ENCODE measurements at places on chromosomes 1 and 21. TPM values are rescaled to one million over a fixed set of nuclear protein-coding genes. Genes with fewer than 3 reads are reported as not detected.
A peak's percentile ranks its signal among the peaks of the same experiment; 100 is the strongest.

Gene LINGO4
- not detected for total RNA-seq

Gene KPRP
- not detected for total RNA-seq

Gene LIPI
- total RNA-seq: not detected

Gene GJA9
- not detected for total RNA-seq

DNA sequence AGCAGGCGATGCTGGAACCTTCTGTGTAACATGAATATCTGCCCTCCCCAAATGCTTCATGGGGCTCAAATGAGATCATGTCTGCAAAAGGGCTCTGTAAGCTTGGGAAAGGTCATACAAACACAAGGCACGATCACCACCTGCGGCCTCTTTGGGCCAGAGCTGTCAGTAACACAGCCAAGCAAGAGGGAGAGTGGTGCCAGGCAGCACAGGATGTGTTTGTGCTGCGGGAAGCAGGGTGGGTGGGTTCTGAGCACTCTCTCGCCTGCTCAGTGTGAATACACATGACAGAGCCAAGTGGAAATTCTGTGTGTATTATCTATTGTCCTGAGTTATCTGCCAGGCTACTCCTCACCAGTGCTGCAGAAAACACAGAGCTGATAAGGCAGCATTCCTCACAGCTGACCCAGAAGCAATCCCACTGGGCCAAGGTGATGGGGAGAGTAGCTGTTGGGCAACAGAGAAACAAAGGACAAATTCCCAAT lies 101.2 kb downstream of the LAMC2 start:
- H3K4me1 ChIP-seq: peaks cover 18% of the 10 kb centered on the region
- peaks cover 10% of the 10 kb centered on the region for H3K27me3 ChIP-seq
- no peaks in the 10 kb centered on the region for H3K36me3 ChIP-seq
- no peak overlapping the region for H3K4me3 ChIP-seq
- peak overlapping the region; percentile 89 for H3K27ac ChIP-seq

DNA sequence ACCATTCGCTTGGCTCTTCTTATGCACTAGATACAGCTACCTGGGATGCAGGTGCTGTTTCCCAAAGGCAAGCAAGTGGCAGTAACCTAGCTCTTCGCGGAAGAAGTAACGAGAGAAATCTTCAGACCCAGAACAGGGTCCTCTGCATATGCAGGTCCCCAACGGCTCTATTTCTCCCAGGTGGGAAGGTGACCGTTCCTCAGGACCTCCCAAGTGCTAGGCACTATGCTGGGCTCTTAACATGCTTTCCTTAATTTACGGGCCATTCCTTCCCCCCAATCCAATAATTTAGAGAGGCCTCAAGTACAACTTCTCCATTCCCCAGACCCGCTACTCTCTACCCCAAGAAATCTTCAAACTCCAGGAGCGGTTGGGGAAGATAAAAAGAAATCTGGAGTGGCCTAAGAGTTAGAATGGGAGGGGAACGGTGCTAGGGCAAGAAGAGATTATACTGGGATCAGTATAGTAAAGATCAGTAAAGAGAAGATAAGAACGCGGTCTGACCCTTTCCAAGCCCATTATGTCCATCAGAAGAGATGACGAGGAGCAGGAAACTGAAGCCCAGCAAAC lies 410 bp downstream of the TXNDC12 start:
- H3K27ac ChIP-seq: peak overlapping the region; percentile 96
- peaks cover 21% of the 10 kb centered on the region for H3K36me3 ChIP-seq
- H3K4me3 ChIP-seq: peak overlapping the region; percentile 97
- DNase-seq: peak; percentile 56

DNA sequence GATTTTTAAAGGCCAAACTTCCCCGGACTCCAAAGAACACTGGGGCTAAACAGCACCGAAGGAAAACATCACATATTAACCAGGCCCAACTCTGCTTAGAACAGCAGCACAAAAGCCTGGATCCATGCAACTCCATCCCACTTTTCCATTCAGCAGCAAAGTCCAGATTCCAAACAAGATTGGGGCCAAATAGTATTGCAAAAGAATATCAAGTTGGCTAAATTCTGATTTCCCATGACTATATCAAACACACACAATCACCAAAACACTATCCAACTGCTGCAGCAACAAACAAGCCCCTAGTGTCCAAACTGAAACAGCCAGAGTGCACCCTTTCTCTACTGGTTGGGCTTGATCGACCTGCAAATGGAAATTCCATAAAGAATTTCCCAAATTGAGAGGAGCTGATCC lies 19.4 kb upstream of the TMEM125 start:
- no peaks in the 10 kb centered on the region for H3K36me3 ChIP-seq
- H3K4me3 ChIP-seq: no peak overlapping the region
- no peak for DNase-seq
- no peaks in the 10 kb centered on the region for H3K4me1 ChIP-seq
- no peak overlapping the region for H3K27ac ChIP-seq

DNA sequence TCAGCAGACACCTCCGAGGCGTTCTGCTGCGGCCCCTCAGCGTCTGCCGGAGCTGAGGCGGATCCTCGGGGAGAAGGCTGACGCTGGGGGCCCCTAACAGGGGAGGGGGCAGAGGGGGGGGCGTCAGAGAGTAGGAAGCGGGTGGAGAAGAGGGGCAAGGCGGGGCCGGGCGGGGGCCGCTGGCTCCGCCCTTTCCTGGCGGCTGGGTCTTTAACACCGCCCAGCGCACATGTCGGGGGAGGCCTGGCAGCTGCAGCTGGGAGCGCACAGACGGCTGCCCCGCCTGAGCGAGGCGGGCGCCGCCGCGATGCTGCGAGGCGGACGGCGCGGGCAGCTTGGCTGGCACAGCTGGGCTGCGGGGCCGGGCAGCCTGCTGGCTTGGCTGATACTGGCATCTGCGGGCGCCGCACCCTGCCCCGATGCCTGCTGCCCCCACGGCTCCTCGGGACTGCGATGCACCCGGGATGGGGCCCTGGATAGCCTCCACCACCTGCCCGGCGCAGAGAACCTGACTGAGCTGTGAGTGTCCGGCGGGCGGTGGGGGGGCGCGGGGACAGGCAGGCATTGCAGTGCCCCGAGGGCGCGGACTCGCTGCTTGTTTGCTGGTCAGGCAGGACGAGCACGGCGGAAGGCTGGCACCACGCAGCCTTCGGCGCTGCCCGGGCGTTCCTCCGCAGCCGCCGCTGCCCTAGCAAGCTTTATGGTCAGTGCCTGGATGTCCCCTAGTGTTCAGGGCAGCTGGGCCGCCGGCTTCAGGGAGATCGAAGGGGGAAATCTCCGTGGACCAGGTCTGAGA lies at the start of gene NTRK1:
Gene NTRK1, plus strand, starts transcription at position 238 of the 796 bp plus-strand sequence. Its CDS starts 70 bp downstream, at position 308.
- no peak within 1 kb of the TSS for H3K27ac ChIP-seq
- DNase-seq: peak; percentile 81
- peaks cover 19% of the 10 kb centered on the region for H3K4me1 ChIP-seq
- H3K27me3 ChIP-seq: peaks cover 91% of the 10 kb centered on the region
- no peaks in the 10 kb centered on the region for H3K36me3 ChIP-seq

- no peak for DNase-seq
- H3K36me3 ChIP-seq: no peaks in the 10 kb centered on the region
- peaks cover 72% of the 10 kb centered on the region for H3K27me3 ChIP-seq
- no peak overlapping the region for H3K27ac ChIP-seq
Measured at GRCh38 chr1:245751116-245751515, 596.3 kb downstream of the KIF26B start.

- peaks cover 10% of the 10 kb centered on the region for H3K36me3 ChIP-seq
- H3K4me3 ChIP-seq: no peak overlapping the region
- no peak for DNase-seq
- no peaks in the 10 kb centered on the region for H3K4me1 ChIP-seq
- peaks cover 100% of the 10 kb centered on the region for H3K27me3 ChIP-seq
Measured at GRCh38 chr1:181647314-181648035, 164.2 kb downstream of the CACNA1E start.

- H3K27ac ChIP-seq: no peak overlapping the region
- no peak overlapping the region for H3K4me3 ChIP-seq
- DNase-seq: no peak
- no peaks in the 10 kb centered on the region for H3K4me1 ChIP-seq
- no peaks in the 10 kb centered on the region for H3K27me3 ChIP-seq
Measured at GRCh38 chr1:162365284-162366020, 11.2 kb downstream of the SPATA46 start.

- no peak overlapping the region for H3K27ac ChIP-seq
- no peak overlapping the region for H3K4me3 ChIP-seq
- no peak for DNase-seq
- H3K27me3 ChIP-seq: no peaks in the 10 kb centered on the region
Measured at GRCh38 chr1:56561227-56562019, 17.9 kb downstream of the PLPP3 start.

DNA sequence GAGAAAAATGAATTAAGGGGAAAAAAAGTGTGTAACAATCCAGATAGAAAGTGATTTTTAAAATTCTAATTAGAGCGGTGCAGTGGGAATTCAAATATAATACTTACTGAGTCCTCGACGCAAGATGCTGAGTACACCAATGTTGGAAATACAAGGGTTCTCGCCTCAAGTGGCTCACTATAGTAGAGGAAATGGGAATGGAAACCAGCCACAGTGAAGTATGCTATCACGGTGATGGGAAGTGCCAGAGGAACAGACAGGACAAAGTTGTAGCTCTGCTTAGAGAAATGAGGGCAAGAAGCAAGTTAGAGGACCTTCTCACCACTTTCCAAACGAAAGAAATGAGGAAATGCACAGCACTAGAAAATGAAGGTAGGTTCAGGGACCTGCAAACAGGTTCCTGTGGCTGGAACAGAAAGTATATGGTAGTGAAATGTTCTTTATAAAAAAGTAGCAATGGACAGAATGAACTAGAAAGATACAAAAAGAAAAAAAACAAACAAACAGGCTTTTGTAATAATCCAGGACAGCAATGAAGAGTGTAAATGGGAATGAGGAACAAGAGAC lies 13.5 kb downstream of the EGLN1 start:
- peaks cover 2% of the 10 kb centered on the region for H3K4me1 ChIP-seq
- DNase-seq: no peak
- H3K4me3 ChIP-seq: no peak overlapping the region
- H3K27me3 ChIP-seq: no peaks in the 10 kb centered on the region

DNA sequence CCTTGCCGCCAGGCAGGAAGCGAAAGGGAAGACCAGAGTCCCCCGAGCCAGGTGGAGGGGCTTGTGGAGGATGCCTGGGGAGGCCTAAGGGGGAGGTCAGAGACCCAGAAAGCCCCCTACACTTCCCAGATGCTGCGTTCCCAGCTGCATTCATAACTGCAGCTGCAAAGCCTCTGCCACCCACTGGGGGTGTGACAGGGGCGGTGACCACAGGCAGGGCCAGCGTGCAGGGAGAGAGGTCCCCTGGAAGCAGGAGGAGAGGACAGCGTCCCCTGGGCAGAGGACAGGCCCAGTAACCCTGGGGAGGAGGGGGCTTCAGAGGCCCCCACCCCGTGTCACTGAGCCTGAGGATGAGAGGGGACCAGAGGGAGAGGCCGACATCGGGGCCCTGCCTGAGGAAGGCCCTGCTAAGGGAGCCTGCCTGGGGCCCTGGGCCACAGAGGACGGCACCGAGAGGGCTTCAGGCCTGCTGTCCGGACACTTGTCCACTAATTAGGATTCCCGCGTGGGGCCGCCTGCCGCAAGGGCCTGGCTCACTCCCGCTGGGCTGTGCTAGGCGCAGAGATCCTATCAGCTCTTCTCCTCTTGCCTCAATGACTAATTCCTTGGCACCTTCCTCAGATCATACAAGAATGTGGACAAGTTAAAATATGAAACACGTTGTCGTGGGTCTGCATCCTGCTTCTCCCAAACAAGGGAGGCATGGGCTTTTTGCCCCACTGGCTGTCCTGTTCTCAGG lies 49.1 kb upstream of the CCDC27 start:
- peak; percentile 67 for DNase-seq
- H3K27ac ChIP-seq: no peak overlapping the region
- no peaks in the 10 kb centered on the region for H3K4me1 ChIP-seq
- no peak overlapping the region for H3K4me3 ChIP-seq
- H3K27me3 ChIP-seq: peaks cover 4% of the 10 kb centered on the region
- no peaks in the 10 kb centered on the region for H3K36me3 ChIP-seq

DNA sequence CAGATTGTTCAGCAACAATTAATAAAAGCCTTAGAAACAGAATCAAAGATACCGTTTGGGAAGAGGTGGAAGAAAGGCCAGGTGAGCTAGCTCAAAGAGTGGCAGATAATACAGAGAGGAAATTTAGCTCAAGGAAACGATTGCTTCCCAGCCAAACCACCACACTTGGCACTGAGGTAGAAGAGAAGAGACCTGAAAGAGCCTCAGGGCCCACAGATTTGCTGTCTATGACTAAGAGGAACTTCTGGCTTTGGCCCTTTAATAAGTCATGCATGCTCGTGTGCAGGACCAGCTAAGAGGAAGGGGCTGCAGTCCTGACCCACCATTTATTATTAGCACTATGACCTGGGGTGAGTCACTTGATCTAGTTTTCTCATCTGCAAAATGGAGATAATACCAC lies 72.8 kb upstream of the BCL10 start:
- H3K27ac ChIP-seq: no peak overlapping the region
- no peak overlapping the region for H3K4me3 ChIP-seq
- H3K4me1 ChIP-seq: no peaks in the 10 kb centered on the region
- H3K27me3 ChIP-seq: no peaks in the 10 kb centered on the region

DNA sequence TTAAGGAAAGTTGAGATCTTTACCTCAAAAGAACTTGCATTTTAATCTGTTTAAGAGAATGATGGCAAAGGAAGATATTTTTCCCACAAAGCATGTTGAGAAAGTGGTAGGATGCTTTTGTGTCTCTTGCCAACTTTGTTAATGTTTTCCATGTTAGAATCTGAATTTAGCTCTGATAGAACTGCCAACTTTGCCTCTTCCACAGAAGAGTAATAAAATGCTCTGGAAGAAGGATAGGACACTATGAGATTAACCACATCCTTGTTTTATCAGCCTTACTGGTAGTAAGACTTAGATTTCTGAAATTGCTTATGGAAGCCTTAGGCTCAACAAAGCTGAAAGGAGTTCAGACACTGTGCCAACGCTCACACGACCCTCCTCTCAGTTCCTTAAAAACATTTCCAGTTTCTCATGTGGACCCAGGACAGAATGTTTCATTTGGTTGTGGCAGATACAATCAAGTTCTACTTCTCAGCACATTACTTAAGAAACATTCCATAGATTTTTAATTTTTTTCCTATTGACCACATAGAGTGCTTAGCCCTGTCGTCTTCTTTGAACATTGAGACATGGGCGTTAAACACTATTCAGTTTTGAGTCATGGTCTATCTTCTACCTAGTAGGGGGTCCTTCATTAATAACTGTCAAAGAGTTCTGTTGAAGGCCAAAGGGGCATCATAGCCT lies 59.0 kb downstream of the MTR start:
- H3K36me3 ChIP-seq: peaks cover 20% of the 10 kb centered on the region
- H3K4me1 ChIP-seq: no peaks in the 10 kb centered on the region
- DNase-seq: no peak

- no peak for DNase-seq
- H3K27ac ChIP-seq: no peak overlapping the region
- H3K4me3 ChIP-seq: no peak overlapping the region
- H3K4me1 ChIP-seq: no peaks in the 10 kb centered on the region
- peaks cover 29% of the 10 kb centered on the region for H3K27me3 ChIP-seq
Measured at GRCh38 chr1:29743264-29743663, 506.9 kb downstream of the PTPRU start.

Measured in endodermal cell (in vitro differentiated cells).